ENCODE measurements at places on chromosomes 3 and 15.

DNA sequence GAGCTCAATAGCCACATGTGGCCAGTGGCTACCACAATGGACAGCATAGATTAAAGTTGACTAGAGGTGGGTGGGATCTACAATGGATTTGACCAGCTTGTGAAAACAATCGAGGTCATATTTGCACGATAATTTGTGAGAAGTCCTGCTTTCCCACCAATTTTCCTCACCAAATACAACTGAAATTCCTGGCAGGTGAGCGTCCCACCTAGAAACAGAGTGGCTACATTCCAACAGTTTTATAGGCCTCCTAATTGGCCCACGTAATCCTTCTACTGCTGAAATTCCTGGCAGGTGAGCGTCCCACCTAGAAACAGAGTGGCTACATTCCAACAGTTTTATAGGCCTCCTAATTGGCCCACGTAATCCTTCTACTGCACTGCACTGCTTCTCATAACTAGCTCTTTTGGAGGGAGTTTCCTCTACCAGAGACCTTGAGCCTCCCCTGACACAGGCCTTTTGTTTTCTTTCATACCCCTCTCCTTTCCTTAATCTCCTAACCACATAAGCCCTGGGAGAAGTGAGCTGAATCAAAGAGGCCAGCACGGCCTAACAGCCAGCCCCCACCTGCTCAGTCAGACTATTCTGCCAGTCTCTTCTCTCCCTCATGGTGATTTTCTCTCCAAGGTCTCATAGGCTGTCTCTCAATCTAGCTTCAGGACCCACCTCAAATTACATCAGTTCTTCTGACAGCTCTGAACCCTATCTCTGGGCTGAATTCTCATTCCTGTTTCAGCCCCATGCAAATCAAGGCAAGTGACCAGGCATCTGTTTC is 80.2 kb downstream of the BFSP2 start:
- DNase-seq = no peak

DNA sequence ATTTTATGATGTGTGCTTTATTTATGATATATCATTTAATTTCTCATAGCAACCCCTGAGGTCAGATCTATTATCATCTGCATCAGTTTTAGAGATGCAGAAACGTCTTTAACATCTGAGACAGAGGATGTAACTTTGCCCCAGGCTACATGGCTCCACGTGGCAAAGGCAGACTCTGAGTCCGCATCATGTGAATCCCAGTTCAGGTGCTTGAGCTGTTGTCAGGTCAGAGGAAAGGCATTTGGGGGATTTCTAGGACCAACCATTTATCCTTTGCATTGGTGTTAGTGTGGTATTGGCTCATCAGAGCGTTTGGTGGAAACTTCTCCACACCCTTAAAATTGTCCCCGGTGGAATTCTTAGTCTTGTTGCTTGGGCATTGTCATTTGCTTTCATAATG is 10.8 kb downstream of the CACNA2D3 start:
- DNase-seq = no peak

- DNase-seq = no peak
Observed at GRCh38 chr3:62611541-62612240, 238.3 kb upstream of the FEZF2 start.

GRCh38 chr3:65170390-65171042 is 482.7 kb upstream of the ADAMTS9 start:
- DNase-seq = no peak

DNA sequence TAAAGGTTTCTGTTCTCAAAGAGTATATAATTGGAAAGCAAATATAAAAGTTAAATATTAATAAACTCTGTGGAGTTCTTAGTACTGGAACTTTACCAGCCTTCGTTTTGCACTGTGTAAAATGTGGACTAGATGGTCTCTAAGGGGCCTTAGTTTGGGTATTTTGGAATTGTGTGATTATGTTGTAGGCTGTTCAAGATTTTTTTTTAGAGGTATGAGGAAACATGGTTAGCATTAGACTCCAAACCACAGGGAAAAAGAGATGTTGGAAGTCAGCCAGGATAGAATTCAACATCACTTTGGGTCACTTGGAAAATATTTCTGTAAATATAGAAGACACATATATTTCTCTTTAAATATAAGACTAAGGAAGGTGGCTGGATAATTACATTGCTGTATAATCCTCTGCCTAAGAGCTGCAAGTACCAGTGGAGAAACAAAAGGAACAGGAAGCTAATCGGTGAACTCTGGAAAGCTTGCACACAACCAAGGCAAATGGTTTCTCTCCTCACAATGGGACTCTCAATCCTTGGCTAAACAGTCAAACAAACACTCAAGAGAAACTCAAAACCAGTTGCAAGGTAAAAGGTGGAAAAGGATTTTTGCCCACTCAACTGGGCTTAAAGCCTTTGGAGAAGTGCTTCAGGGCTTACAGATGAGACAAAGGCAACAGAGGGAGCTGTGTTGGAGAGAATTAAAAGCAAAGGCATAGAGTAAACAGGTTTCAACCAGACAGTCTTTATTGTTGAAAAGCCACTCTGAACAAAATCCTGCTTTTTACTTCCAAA is 141.7 kb downstream of the NR1D2 start:
- DNase-seq = no peak

DNA sequence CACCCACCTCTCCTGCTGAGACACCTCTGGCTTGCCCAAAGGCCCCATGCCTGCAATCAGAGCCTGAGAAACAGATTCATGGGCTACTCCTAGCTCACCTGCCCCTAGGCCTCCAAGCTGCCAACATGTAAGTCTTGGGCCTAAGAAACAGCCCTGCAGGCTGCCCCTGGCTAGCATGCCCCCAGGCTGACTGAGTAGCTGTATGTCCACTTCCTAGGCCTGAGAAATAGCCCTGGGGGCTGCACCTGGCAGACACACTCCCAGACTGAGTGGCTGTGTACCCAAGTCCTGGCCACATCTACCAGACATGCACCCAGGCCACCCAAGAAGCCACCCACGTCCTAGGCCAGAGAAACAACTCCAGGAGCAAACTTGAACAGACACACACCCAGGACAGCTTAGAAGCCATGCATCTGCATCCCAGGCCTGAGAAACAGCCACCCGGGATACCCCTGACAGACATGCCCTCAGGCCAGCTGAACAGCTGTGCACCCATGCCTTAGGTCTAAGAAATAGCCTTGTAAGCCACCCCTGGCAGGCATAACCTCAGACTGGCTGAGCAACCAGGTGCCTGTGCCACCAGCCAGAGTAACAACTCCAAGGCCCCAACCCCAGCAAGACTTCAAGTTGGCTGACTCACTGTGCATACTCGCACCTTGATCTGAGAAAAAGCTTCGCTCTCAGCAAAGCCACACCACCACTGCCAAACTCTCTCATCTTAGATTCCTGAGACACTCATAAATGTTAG is 12.0 kb upstream of the NRG4 start:
- no peak for DNase-seq

DNA sequence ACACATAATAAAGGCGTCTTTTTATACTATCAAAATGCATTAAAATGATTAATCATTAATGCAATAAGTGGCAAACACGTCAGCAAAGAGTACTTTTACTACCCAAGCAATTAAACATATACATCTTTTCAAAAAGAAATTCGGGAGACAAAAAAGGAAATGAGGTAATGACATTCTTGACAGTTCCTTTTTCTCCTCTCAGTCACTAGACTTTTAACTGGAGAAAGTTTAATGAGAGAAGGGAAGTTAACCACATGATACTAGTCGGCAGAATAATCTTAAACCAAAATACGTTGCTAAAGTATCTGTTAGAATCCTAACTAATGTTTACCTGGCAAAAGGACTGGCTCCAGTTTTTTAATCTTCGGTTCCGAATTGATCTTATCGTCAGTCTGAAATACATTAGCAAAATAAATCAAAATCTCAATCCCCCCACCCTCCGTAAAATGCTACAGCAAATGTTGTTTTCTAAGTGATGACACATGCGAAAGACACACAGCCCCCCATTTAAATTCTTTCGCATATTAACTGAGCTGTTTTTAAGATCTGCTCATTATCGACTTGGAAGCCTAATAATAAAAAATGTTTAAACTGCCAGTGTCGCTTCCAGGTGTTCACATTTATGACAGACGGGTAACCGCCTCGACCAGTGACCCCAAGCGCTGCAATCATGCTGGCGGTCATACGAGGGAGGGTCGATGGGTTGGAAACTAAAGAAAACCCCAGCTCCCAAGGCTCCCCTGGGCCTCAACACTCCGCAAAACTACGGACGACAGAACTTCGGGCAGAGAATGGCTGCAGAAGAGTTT is 778 bp downstream of the MTMR10 start:
- no peak for DNase-seq

DNA sequence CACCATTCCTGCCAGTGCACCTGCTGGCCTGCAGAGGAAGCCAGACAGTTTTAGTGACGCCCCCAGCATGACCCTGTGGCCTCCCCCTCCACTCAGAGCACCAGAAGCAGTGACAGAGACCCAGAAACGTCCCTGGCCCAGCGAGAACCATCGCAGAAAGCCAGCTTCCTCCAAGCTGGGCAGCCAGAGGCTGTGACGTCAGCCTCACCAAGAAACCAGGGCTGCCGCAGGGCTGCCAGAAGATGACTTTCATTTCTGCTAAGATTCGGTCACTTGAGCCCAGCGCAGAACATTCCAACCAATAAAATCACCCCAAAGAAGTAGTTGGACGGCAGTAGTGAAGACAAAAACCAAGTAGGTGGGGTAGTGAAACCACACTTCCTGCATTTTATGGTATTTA is 29.6 kb upstream of the RPL32 start:
- no peak for DNase-seq

DNA sequence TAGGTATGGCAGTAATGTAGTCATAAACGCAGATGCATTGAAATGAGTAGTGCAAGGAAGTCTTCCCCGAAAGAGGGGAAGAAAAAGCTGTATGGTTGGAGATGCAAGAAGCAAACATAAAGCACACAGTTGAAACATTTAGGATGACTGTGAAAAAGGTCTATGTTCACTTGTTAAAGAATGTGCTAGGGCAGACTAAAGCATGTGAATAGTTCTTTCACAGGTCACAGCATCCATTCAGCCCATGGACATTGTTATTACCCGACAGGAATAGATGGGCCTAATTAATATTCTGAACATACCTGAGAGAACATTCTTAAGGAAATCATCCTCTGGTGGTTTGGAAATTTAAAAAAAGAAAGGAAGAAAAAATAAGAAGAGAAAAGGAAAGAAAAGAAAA is 595.2 kb downstream of the ZIC1 start:
- no peak for DNase-seq

GRCh38 chr15:86162172-86162591 is 82.5 kb downstream of the AGBL1 start:
- DNase-seq = peak; percentile 5

DNA sequence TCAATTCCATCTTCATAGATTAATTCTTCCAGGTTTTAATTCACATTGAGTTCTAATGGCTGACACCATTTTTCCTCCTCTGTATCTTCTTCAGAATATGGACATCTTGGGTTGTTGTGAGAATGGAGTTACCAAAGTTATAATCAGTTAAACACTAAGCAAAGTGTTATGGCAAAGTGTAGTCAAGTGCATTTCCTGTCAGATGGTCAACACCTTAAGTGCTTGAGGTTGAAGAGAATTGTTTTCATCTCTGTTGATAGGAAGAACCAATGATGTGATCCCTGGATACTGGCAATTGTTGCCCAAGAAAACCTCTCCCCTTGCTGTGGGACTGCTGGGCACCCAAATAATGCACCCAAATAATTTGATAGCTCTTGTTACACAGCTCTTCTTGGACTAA is 102.6 kb upstream of the SATB1 start:
- DNase-seq = no peak

DNA sequence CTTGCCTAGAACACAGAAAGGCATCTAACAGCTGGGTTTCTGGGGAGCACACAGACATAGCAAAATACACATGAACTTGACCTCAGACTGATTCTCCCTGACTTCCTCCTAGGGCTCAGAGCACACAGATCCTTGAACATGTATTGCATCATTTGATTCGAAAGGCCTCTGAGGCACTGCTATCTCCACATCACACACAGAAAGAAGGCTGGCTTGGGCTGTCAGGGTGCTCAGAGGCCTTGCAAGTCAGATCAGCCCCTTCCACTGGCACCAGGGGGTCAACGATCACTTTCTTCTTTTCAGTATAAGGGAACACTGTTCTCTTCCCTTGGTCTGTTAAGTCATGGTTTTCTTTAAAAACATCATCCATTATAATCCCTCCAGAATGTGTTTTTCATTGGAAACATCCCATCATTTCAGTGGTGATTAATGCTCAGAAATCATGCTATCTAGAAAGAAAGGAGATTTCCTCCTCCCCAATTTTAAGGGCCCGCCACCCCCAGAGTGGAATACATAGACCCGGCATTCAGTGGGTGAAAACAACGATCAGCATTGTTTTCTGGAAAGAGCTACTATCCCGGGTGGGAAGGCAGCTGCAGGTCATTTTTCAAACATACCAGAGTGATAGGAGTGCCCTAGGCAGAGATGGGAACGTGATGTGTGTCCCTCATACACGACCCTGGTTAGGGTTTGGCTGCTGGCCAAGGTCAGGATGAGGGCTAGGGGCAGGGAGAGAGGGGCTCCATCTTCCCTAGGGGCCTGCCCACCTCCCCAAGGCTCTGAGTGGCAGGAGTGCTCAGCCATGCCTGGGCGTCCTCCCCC is 253.3 kb upstream of the LYSMD4 start:
- no peak for DNase-seq

DNA sequence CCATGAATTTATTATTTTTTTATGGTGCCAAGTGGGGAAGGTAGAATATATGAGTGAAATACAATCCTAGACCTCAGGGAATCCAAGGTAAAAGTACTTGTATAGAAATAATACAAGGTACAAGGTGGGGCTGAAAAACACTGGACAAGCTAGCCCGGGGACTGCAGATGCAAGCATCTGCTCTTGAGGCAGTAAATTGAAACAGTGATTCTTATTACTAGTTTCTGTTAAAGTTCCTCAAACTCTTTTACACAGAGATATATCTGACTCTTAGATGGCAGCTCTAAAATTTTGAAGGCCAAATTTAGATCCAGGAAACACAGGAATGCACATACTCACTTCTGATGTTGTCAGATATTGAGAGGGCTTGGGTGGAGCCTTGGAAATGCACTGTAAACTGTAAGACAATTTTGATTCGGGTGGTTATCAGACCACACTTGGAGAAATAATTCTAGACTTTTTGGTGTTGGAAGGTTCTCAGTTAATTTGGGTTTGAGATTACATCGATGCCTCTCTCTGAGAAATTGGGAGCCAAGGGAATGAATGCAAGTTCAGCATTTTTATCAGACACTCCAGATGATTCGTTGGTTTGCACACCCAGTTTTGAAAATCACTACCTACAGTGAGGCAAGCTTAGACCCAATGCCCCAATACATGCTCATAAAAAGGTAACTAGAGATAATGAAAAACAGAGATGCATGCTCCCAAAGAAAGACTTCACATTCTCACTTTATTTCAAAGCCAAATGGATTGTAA is 7.3 kb downstream of the TP63 start:
- DNase-seq = no peak

- peak; percentile 16 for DNase-seq
Observed at GRCh38 chr15:64070965-64071851, 22.4 kb downstream of the CIAO2A start.

DNA sequence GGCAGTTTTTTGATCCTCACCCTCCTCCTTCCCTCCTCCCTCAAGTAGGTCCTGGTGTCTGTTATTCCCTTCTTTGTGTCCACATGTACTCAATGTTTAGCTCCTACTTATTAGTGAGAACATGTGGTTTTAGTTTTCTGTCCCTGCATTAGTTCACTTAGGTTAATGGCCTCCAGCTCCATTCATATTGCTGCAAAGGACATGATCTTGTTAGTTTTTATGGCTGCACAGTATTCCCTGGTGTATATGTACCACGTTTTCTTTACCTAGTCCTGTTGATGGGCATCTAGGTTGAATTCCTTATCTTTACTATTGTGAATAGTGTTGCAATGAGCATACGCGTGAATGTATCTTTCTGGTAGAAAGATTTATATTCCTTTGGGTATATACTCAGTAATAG is 61.7 kb upstream of the FGF7 start:
- DNase-seq = no peak

All from DMS 273 treated with DMSO at 0.1 percent for 48 hours (cell line).